ENCODE measurements at places on chromosomes 12 and 14.

DNA sequence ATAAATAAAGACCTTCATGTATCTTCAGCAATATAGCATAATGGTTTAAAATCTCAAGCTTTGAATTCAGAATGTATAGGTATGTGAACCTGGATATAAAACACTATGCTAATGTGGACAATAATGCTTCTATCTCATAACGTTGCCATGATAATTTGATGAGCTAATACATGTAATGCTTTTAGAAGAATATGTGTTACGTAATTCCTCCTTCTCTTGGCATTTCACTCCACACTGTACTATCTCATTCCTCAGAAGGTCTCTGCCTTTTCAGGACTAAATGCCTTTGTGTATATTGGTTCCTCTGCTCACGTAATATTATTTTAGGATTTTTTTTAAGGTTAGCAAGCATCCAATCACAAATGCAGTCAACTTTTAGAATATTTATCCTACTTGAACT is 86.5 kb downstream of the FOXA1 start:
- DNase-seq, result peak; percentile 2

GRCh38 chr14:58574623-58575022 is 63.1 kb upstream of the DACT1 start:
- no peak for DNase-seq

GRCh38 chr14:104781271-104782077 is 14.1 kb downstream of the AKT1 start:
- DNase-seq, result no peak

- no peak for DNase-seq
Observed at GRCh38 chr14:87388946-87389345, 604.0 kb downstream of the GALC start.

- peak; percentile 49 for DNase-seq
Observed at GRCh38 chr14:30443368-30444007, 115.5 kb upstream of the G2E3 start.

DNA sequence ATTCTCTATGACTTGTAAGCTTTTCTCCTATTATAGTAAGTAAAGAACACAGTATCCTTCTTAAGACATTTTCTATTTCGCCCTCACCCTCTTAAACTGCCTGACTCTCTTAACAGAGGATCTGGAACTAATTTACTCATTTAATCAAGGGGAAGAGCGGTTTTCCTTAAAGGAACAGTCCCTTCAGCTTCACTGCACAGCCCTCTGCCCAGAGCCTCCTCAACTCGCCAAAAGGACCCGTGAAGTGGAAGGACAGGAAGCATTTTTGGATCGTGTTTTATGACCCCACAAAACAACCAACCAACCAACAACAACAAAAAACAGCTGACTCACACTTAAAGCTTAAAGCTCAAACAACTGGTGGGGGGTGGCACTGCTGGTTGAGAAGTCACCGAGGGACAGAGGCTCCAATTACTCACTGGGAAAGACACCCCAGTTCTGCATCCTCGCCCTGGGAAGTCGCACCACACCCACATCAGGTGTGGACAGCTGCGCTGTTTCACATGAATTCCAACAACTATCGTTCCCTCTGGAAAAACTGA is 35.7 kb downstream of the NID2 start:
- peak; percentile 48 for DNase-seq

GRCh38 chr12:115639648-115640012 is 637.9 kb downstream of the MED13L start:
- no peak for DNase-seq

- no peak for DNase-seq
Observed at GRCh38 chr12:92533280-92533890, 169.4 kb upstream of the PLEKHG7 start.

GRCh38 chr12:25723336-25723735 is 170.3 kb upstream of the LMNTD1 start:
- DNase-seq, result peak; percentile 18

DNA sequence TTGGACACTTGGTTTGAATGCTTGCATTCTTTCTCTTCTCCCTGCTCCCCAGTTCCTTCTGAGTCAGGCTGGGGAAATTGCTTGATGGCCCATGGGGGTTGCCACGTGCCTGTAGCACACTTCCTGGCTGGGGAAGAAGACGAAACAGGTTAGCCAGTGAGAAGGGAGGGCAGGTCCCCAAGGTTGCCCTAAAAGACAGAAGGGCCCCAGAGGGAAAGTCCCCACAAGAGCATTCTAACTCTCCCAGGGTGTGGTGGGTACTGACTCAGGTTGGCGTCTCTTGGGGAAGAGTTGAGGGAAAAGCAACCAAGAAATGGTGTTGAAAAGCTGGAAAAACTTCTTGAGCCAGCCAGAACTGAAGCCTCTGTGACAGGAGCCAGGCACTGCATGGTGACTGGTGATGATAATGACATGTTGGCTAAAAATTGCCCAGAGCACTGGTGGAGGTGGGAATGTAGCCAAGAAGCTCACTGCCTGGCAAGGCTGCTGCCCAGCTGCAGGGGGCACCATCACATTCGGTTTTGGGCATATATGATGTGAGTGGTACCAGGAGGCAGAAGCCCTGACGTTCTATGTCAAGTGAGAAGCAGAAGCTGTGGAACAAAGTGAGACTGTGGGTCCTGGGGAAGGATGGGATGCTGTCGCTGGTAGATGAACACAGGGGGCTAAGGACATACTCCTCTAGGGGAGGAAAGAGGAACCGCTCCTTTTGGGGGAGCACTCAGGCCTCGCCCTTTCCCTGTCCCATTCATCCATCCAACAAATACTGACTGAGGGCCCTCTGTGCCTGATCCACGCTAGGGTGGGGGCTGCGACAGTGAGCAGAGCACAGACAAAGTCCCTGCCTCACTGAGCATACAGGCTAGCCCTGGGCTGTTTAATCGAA is 8.1 kb upstream of the RABGGTA start:
- no peak for DNase-seq

DNA sequence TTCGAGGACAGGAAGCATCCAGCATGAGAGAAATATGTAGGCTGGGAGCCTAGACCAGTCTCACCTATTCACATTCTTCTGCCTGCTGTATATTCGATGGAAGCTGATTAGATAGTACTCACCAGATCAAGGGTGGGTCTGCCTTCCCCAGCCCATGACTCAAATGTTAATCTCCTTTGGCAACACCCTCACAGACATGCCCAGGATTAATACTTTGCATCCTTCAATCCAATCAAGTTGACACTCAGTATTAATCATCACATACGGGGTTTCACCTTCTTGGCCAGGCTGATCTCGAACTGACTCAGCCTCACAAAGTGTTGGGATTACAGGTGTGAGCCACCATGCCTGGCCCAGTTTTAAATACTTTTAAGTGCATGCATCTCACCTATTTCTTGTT is 30.5 kb upstream of the SLC10A1 start:
- no peak for DNase-seq

DNA sequence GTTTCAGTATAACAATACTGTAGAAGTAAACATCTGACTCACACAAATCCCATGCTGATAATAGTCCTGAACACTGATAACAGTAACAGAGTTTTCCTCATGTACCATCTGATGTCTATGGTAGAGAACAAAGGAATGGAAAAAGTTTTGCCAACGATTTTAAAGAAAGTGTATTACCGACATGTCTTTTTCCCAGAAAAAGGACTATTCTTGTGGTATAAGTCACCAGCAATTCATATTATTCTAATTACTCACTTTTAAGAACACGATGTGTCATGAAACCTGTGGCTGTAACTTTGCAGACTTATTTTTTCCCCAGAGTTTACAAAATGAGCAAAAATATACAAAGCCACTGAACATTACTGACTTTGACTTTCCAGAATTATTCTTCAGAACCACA is 40.1 kb upstream of the DCN start:
- no peak for DNase-seq

- no peak for DNase-seq
Observed at GRCh38 chr12:117679776-117680175, 289.0 kb downstream of the KSR2 start.

DNA sequence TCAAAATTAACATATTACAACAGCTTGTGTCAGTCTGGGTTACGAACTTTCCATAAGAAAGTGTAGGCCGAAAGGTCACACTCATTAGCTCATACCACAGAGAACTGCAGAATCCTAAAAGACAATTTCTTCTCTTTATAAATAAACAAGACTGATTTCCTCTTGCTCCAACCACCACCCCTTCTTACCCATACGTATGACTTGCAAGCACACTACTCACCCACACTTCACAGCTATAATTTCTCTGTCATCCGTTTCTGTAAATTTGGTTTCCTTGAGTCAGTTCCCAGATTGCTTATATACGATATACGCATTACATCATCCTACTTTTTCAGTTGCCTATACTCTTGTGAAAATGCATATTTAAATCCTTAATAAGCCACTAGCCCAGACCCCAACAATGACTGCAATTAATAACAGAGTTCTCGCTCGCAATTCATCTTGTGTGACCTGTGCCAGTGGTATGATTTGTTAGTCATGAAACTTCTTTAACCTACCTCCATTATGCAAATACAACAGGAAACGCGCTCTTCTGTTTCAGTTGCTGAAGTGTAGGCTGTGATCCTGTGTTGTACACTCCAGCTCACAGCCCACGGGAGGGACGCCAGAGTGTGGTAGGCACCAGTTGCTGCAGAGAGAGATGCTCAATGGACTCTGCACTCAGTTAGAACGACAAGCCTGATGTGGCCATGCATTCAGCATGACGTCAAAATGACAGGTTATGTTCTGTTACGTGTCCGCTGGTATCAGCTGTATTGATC is 417.6 kb downstream of the PDZRN4 start:
- DNase-seq, result no peak

- no peak for DNase-seq
Observed at GRCh38 chr12:125125271-125125670, 60.0 kb downstream of the AACS start.

- peak; percentile 26 for DNase-seq
Observed at GRCh38 chr12:102095677-102096263, 24.1 kb downstream of the NUP37 start.

DNA sequence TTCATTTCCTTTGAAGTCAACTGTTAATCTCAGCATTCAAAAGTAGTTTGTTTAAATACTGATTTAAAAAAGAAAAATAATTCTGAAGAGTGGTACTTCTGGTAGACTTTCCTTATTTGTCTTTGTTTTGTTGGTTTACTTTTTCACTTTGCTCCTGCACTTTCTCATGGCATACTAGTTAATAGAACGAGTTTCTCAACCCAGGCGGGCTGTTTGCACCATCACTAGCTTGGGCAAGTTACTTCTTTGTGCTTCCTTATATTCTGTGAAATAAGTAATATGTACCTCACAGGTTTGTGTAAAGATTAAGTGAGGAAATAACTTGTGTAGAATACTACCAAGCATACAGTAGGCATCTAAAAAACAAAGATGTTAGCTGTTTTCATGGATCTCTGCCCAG is 45.5 kb downstream of the SLC38A6 start:
- no peak for DNase-seq

GRCh38 chr14:51203881-51204280 is 36.2 kb upstream of the TMX1 start:
- no peak for DNase-seq

- no peak for DNase-seq
Observed at GRCh38 chr14:36099619-36100018, 76.9 kb downstream of the PTCSC3 start.

GRCh38 chr12:94951071-94951934 is 52.2 kb downstream of the NDUFA12 start:
- DNase-seq, result no peak

DNA sequence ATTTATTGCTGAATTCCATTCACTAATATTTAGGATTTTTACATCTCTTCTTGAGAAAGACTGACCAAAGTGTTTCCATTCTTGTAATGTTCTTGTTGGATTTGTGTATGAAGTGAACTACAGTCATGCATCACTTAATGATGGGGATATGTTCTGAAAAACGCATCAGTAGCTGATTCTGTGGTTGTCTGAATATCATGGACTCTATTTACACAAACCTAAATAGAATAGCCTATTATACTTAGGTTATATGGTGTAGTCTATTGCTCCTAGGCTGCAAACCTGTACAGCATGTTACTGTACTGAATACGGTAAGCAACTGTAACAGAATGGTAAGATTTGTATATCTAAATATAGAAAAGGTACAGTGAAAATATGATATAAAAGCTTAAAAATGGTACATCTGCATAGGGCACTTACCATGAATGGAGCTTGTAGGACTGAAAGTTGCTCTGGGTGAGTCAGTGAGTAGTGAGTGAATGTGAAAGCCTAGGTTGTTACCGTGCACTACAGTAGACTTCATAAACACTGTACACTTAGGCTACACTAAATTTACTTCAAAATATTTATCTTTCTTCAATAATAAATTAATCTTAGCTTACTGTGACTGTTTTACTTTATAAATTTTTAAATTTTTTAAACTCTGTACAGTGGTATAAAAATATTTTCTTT is 27.6 kb upstream of the P2RX4 start:
- DNase-seq, result no peak

DNA sequence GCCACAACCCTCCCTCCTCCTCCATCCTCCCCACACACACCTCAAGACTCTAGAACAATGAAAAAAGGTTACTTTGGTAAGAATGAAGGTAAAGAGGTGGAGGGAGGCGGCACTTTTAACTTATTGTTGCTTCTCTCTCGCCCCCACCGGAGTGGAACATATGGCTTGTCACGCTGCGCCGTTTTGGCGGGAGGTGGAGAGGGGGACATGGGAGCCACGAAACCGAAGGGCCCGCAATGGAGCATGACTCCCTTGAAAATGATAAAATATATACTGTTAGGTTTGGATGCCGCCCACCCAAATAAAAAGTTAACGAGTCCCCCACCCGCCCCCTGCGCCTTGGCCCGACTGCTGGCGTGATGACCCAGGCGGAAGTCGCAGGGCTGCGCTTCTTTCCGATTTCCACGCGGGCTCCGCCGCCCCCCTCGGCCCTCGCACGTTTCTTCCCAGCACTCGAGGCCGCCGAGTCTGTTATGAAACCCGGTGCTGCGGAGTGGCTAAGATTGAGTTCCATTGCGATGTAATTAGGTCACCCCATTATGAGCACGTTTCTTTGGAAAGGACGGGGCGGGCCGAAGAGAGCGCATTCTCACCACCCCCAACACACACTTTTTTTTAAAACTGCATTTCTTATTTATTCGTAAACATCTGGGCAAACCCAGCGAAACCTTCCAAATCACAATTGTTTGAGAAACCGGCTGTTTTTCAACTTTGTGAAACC is 1.4 kb upstream of the ZFP36L1 start:
- peak; percentile 88 for DNase-seq

DNA sequence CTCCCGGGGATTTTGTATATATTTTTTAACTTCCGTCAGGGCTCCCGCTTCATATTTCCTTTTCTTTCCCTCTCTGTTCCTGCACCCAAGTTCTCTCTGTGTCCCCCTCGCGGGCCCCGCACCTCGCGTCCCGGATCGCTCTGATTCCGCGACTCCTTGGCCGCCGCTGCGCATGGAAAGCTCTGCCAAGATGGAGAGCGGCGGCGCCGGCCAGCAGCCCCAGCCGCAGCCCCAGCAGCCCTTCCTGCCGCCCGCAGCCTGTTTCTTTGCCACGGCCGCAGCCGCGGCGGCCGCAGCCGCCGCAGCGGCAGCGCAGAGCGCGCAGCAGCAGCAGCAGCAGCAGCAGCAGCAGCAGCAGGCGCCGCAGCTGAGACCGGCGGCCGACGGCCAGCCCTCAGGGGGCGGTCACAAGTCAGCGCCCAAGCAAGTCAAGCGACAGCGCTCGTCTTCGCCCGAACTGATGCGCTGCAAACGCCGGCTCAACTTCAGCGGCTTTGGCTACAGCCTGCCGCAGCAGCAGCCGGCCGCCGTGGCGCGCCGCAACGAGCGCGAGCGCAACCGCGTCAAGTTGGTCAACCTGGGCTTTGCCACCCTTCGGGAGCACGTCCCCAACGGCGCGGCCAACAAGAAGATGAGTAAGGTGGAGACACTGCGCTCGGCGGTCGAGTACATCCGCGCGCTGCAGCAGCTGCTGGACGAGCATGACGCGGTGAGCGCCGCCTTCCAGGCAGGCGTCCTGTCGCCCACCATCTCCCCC is 777 bp downstream of the ASCL1 start:
- DNase-seq, result peak; percentile 63
